Inflammatory macrophage treated with lipopolysaccharide for 1 hour (primary cell): ENCODE measurements at places on chromosomes 4 and X.

GRCh38 chrX:4484266-4484665, 770.8 kb upstream of the PRKX start:
- DNase-seq = no peak

- no peak for DNase-seq
Observed at GRCh38 chr4:19033816-19034733, 1012.5 kb upstream of the LCORL start.

DNA sequence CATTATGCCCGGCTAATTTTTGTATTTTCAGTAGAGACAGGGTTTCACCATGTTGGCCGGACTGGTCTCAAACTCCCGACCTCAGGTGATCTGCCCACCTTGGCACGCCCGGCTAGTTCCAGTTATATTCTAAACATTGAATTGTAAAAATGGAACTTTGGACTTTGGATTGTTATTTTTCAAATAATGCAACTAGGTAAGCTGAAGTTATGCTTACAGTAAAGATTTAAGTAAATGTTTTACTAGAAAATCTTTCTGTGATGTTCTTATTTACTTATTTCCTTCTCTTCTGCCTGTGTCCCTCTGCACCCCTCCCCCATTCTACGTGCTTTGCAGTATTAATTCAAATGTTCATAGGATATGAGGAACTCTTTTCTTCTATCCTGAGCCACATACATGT, 26.1 kb downstream of the GK start:
- no peak for DNase-seq

- no peak for DNase-seq
Observed at GRCh38 chr4:62640296-62640695, 1440.2 kb downstream of the ADGRL3 start.

DNA sequence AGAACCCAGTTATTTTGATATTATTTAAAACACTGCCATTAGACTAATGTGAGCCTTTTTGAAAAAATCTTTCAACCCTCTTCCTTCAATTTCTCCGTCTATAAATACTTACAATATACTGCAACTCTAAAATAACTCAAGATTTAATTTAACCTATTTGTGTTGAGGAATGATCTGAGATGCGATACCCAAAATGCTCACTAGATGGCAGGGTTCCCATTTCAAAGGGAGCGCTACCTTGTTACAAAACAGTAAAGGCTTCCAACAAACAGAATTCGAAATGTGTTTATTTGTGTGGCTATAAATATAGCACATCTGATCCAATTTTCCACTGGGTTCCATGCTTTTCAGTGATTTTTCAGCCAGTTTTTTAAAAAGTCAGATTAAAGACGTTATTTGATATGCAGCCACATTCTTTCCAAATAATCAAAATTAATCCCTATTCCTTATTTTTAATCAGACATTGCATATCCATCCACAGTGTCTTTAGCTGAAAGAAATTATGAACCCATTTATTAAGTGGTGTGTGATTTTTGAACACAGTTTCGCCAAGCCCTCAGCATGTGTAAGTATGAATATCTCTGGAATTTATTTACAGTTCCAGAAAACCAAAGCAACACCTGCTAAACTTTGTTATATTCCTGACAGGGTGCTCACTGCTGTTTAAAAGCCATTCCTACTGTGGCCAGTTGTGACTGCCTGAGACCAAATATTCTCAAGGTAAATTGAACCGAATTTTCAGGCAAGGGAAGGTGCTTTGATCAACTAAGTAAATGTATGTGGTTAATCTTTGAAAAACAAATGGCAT, 668.0 kb upstream of the LCORL start:
- peak; percentile 16 for DNase-seq

GRCh38 chr4:6772223-6772928, 10.2 kb upstream of the KIAA0232 start:
- no peak for DNase-seq

DNA sequence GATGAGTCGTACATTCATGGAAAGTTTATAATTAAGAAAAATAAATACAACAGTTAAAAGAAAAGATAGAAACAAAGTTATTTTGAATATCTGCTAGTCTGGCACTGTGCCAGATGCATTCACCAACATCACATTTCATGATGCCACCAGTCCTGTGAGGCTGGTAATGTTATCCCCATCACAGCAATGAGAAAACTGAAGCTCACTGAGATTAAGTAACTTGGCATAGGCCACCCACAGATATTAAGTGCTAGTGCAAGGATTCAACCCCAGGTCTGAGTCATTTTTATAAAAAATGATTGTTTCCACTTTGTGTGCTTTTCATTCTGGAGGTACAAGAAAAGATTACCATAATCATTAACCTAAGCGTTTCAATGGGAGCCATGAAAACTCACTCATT, 65.0 kb upstream of the IL15 start:
- DNase-seq = no peak

DNA sequence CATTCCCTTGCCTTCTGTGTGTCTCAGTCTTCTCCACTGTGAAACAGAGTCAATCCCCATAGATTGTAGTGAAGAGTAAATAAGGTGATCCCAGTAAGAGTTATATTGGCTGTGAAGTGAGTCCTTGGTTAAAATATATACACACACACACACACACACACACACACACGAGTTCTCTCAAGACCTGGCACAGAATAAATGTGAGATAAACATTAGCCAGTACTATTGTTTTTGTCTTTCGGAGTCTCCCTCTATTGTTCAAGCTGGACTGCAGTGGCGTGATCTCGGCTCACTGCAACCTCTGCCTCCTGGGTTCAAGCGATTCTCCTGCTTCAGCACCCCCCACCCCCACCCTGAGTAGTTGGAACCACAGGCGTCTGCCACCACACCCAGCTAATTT, 44.8 kb upstream of the FAM156A start:
- no peak for DNase-seq

DNA sequence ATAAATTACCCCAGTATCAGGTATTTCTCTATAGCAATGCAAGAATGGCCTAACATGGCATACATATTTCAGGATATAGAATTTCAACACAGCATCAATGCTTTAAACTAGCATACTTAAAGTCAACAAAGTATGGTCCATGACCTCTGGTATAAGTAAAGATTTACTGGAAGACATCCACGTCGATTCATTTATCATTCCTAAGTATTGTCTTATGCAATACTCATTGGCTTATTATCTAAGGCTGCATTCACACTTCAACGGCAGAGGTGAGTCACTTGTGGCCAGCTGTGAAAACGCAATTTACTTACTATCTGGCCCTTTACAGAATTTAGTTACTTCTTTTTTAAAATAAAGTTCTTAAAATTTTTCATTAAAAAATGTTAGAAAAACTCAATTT, 42.6 kb downstream of the ADGRA3 start:
- no peak for DNase-seq

GRCh38 chrX:120753413-120754251, 122.0 kb downstream of the CT47B1 start:
- DNase-seq = no peak

GRCh38 chr4:76003035-76003434, 4.3 kb downstream of the CXCL9 start:
- peak; percentile 87 for DNase-seq

DNA sequence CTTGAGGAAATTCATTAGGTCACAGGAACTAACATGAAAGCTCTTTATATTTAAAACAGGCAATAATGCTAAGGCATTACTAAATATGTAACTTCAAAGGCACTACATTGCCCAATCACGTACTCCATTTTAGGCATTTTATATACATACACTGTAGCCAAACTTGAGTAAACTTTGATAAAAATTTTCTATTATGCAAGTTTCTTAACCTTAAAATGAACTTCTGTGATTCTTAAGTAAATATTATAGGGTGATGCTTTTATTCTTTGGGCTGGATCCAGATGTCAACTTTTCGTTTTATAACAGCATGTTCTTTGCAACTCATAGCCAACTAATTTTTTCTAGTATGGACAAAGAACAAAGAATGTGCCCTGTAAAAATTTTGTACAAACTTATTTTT, 28.3 kb upstream of the MAP9 start:
- DNase-seq = no peak

DNA sequence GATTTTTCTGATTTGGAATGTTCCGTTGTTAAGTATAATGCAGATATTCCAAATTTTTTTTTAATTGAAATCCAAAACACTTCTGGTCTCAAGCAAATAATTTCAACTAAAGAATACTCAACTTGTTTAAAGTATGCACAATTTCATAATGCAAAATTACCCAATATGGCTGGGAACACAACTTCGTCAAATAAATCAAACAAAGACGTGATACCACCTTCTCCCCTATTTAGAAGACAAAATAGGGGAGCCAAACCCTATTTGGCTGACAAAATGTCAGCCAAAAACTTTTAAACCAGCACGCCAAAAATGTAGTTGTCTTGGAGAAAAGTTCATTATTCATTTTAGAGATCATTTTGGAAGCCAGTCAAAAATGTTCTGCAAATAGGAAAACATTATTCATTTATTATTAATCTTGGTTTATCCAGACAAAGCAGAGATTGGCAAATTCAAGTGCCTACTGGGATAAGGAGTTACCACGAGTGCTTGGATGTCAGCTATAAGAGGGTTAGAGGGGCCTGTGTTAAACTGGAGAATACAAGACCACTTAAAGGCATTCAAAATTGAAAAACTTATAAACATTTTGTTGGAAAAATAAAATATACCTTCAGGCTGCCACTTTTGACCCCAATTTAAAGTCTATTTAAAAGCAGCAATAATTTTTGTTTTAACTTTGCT, 3.3 kb upstream of the TKTL2 start:
- no peak for DNase-seq

DNA sequence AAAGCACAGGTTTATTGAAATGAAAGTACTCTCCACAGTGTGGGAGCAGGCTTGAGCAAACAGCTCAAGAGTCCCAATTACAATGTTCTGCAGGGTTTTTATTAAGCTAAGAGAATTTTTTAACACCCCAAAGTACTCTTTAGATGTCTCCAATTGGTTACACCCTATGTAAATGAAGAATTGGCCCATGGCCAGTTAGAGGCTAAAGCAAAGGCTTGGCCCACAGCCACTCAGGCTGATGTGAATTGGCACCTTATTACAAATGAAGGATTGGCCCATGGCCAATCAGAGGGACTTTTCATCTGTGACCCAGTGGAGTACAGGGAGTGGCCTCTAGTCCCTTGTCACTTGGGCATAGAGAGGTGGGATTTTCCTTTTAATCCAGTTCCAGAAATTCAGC, 30.1 kb upstream of the IQCM start:
- DNase-seq = no peak

GRCh38 chrX:106802063-106802387, 448 bp upstream of the TBC1D8B start:
- no peak for DNase-seq

DNA sequence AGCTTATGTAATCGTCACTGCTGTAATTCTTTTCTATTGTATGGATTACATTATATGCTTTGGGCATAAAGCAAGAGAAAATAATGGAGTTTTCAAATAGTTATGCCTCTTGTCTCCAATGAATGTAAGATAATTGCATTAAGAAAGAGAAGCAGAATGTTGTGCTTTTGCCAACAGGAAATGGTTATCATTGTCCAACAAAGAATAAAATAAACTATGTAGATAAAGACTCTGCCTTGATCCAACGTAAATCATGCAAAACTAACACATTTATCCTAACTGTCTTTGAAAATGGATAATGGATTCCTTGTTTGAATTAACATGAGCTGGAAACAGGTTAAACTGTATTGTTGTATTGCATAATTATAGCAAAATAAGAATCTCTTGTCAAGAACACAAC, 1709.0 kb downstream of the PCDH7 start:
- no peak for DNase-seq

DNA sequence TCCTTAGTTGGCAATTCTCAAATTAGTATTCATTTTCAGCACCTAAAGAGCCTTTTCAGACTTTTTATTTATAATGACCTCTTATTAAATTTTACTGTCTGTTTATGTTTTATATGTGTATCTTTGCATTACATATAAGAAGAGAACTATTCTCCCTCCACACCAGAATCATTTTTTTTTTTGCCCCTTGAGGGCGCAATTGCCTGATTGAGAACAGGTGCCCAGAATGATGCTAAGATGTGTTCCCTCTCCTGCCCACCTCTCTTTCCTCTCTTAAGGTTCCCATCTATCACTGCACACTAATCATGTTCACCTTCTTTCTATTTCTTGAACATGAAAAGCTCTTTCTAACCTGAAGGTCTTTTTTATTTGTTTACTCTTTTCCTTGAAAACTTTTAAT, 44.2 kb upstream of the ADAM29 start:
- peak; percentile 2 for DNase-seq

DNA sequence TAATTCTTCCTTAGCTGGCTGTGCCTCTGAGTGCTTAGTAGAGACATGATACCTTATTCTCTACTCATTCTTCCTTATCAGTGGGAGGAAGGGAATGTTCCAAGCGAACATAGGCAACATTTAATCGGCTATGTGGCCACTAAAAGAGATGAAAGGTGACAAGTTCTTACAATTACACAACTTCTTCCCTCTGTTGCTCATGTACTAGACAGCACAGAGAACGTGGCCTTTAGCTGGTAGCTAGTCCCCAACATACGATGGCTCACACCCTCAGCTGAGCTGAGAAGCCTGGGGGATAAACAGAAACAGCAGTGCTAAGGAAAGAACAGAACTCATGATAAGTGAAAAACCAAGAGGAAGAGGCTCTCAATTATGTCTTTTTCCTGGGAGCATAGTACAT, 52.2 kb downstream of the APOO start:
- no peak for DNase-seq

DNA sequence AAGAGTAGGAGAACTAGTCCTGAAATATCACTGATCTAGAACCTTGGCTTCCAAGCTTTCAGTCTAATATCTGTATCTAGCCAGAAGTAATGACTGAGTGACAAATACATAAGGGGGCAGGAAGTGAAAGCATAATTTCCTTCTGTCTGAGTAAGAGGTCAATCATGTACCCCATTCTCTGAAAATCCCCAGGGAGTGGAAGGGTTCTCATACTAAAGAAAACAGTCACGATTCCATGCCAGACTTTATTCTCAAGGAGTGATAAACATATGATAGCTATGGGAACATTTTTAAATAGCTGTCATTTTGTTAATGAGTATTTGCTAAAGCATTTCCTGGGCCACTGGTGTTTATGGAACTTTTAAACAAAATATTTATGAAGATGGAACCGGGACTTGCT, 308.5 kb downstream of the ARHGAP24 start:
- no peak for DNase-seq

- DNase-seq = no peak
Observed at GRCh38 chr4:43864616-43865146, 583.9 kb downstream of the KCTD8 start.

- peak; percentile 2 for DNase-seq
Observed at GRCh38 chr4:59553721-59554091, 1646.4 kb upstream of the ADGRL3 start.

GRCh38 chrX:118552121-118552900, 56.7 kb downstream of the DOCK11 start:
- peak; percentile 72 for DNase-seq

GRCh38 chr4:140267576-140267975, 105.9 kb upstream of the SCOC start:
- DNase-seq = no peak

- DNase-seq = no peak
Observed at GRCh38 chr4:61225656-61226055, 25.5 kb downstream of the ADGRL3 start.

- DNase-seq = no peak
Observed at GRCh38 chr4:36277533-36277932, 3.9 kb upstream of the DTHD1 start.

GRCh38 chr4:141913928-141914327, 277.5 kb downstream of the IL15 start:
- DNase-seq = no peak
